ENCODE measurements at places on chromosomes 1 and 21.
A peak's percentile ranks its signal among the peaks of the same experiment; 100 is the strongest.

DNA sequence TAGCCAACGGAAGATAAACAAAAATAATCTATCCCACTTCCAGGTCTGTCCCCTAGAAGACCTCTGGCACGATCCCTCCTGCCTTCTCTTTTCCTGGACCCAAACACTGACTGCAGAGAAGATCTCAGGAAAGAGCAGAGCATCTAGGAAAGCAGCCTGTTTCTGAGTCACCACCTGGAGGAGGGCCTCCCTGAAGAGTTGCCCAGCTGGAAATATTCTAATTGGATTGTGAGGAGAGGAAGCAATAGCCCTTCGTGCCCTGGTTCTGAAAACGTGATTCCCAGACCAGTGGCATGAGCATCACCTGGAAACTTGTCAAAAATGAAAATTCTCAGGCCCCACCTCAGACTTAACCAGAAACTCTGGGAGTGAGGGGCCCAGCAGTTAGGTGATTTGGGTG is 411.1 kb downstream of the SETD4 start:
- no peak for DNase-seq

DNA sequence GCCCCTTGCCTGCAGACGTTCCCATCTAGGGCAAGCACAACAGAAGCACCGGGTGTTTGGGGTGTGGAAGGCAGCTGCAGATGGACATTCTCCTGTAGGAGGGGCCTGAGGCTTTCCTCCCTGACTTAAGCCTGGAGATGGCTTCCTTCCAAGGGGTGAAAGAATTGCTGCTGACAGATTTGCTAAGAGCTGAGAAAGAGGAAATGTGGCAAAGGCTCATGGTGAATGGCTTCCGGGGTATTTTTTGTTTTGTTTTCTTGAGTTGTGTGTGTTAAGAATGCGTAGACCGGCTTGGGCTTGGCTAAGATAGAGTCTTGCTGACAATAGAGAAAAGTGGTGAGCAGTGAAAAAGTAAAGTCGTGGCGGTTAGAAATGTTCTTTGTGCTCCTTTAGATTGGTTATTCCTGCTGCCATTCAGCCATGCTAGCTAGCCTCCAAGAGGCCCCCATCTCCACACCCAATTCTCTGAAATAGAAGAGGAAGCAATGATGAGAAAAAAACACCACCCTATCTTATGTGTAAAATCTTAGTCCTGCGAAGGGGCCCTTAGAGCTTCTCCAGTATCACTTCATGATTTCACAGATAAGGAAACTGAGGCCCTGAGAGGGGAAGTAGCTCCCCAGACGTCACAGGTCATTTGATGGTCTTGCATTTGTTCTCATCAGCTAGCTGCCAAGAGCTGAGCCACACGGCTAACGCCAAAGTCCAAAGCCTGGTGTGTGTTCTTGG is 36.9 kb downstream of the EIF2D start:
- no peak for DNase-seq

GRCh38 chr1:201172999-201173610 is 17.5 kb upstream of the IGFN1 start:
- no peak for DNase-seq

- DNase-seq = no peak
These were observed 998 bp upstream of the TTC34 start for GRCh38 chr1:2802421-2802961.

DNA sequence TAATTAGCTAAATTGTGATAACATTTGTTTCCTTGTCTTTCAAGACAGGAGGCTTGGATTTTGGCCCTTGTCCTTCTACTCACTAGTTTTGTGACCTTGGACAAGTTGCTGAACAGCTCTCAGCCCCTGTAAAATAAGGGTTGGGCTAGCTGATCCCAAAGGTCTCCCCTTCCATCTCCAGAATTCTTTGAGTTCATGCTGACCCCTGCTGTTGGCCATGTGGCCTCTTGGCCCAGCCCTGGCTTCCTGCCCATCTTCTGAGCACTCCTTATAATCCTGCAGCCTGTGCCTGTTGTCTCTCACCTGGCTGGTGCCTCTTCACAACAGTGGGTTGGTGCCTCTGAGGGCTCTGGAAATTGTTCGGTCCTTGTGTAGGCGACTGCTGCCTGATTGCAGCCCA is 10.1 kb downstream of the PTGFRN start:
- no peak for DNase-seq

- DNase-seq = no peak
These were observed 390.5 kb downstream of the PRDM2 start for GRCh38 chr1:14090531-14090930.

GRCh38 chr1:216702170-216702569 is 21.1 kb downstream of the ESRRG start:
- no peak for DNase-seq

DNA sequence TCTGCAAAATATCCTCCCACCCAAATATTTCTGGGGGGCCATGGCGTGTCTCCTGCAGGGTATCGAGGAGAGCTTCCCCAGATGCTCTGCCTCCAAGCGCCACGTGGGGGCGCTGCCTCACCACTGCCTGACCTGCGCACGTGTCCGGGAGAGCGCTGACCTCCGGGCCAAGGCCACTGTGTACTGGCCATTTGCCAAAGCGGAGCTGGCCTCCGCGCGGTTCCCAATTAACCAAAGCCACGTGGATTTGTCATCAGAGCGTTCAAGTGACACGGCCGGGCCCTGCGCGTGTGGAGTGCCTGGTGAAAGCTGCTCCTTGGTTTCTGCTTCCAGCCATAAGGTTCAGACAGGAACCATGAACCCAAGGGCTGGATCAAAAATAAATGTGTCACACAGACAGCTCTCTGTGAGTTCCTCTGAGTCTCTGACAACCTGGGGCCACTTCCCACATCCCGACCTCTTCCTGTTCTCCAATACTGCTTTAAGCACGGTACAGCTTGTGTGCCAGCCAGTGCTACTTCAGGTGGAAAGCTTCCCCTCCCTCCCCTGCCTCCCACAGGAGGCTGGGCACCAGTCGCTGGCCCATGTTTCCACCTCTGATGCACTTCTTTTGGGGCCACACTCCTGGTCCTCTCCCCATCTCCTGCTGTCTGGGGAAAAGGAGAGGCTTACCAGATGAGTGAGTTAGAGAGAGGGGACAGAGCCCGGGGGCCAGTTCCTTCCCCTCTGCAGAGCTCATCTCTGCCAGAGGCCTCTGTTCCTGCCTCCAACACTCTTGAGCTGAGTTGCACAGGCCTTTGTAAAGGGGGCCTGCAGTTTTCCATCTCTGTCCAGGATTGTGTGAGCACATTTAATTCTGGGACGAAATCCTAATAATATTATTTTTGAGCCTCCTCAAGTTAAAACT is 26.1 kb downstream of the ZP4 start:
- peak; percentile 81 for DNase-seq

DNA sequence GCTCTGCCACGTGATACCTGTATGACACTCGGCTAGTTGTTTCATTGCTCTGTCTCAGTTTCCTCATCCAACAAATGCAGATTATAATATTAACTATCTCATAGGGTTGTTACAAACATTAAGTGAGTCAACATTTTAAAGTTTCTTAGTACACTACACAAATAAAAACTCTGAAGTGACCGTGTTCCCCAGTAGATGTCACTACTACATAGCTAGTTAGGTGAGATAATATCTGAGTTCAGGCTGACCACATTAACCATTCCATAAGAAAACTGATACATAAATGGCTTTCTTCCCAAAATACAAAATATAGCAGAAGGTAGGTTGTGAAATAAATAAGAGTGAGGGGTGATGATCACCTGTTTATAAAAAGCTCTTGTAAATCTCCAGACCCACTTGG is 214.1 kb downstream of the NUF2 start:
- no peak for DNase-seq

DNA sequence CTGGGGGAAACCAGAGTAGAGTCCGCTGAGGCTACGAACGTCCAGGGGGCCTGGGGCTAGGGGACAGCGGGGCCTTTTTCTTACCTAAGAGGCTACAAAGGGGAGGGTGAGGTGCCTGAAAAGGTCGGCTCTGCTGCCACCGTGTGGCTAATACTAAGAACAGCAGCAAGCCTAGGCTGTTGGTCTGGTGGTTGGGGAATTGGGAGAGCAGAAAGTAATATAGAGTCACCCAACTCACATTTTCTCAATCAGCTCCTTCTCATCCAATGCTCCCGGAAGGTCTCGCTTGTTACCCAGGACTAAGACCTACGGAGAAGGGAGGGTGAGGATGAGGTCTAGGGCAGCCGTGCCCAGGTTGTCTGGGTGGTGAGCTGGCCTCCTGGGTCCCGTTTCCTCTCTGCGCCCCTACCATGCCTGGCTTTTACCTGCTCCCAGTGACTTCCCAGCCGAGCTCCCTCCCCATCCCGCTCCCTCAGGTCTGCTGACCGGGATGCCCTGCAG is 9.3 kb downstream of the ARL8A start:
- DNase-seq = no peak

- no peak for DNase-seq
These were observed 16.2 kb downstream of the CSRP1 start for GRCh38 chr1:201490708-201491131.

GRCh38 chr1:37479255-37480124 is 5.1 kb downstream of the ZC3H12A start:
- peak; percentile 70 for DNase-seq

GRCh38 chr1:96281491-96281890 is 440.1 kb upstream of the PTBP2 start:
- DNase-seq = no peak

GRCh38 chr1:76769911-76770310 is 97.4 kb upstream of the ST6GALNAC5 start:
- no peak for DNase-seq

DNA sequence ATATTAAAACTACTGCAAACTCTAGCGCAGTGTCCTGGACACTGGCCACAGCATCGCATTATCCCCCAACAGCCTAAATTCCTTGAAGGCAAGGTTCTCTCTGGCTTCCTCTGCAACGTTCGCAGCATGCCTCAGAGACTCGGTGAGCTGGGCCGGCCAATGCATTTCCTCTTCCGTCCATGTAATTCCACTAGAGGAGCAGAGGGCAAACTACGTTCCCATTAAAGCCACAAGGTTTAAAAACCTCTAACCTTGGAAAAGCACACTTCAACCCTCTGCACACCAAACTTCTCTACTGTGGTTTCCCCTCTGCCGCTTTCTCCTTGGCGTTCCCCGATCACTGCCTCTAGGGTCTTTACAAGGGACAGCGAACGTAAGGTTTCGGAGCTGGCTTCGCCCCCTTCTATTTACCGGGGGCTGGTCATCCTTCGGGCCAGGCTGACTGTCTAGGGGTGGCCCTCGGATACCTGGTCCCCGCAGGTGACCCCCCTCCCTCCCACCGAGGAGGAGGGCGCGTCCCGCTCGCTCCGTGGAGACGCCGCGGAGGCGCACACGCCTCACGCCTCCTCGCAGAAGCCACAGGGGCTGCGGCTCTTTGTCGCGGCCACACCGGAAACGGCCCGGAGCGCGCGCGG is 456 bp upstream of the SMYD2 start:
- peak; percentile 71 for DNase-seq

DNA sequence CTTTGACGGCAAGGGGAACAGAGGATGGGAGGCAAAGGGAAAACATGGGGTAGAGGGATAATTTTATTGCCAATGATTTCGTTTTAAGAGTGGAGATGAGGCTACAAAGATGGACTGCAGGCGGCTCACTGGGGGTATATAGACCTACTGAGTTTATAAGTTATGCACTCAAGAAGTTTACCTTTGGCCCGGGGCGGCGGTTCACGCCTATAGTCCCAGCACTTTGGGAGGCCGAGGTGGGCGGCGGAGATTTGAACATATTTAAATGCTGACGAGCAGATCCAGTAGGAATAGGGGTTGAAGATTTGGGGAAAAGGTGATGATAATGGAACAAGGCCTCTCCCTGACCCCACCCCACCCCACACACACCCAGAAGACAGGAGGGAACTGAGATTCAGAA is 8.1 kb upstream of the SLAMF9 start:
- peak; percentile 17 for DNase-seq

GRCh38 chr1:215860833-215861232 is 293.7 kb downstream of the KCTD3 start:
- no peak for DNase-seq

DNA sequence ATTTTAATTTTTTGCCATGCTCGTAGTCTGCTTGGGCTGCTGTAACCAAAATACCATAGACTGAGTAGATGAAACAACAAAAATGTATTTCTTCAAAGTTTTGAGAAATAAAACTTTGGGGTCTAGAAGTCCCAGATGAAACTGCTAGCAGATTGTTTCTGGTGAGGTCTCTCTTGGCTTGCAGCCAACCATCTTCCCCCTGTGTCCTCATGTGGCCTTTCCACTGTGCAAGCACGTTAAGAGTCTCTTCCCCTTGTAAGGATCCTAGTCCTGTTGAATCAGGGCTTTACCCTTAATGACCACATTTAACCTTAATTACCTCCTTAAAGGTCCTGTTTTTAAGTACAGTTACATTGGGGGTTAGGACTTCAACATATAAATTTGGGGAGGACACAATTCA is 86.6 kb downstream of the PTBP2 start:
- DNase-seq = no peak

DNA sequence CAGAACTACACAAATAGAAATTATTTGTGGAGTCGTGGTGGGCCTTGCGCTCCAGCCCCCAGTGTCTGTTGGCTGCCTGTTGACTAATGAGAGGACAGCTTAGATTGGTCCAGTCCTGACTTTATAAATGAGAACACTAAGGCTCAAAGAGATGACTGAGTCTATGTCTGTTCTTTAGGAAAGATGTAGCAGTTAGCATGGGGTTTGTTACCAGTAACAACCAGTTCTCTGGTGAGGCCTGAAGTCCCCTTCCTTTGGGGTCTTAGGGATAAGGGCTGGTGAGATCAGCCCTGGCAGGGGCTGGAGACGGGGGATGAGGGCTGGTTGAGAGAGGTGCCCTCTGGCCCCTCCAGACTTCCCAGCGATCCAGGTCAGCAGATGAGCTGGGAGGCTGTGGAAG is 9.1 kb downstream of the TOR3A start:
- DNase-seq = no peak

DNA sequence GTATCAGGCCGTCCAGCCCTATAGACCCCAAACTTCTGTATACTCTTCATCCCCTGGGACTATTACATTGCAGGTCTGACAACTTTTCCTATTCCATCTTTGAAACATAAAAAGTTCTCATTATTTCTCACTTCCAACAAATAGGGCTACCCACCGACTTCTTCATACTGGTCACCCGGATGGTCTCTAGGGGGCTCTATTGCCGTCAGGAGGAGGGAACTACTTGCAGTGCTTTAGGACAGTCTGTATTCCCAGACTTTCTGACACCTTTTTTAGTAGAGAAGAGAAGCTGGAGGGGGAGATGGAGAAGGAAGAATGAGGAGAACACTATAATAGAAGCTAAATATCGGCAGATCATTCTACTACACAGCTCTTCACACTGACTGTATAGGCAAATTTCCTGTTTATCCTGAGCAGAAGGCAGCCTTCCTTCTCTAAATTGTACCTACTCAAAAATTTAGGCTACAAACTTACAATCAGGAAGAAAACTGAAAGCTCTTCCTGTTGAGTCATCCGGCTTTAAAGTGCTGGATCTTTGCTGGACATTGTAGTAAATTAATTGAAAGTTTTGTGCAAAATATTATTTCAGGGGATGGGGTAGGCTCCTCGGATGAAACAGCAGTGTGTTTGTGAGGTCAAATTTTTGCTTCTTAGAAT is 54.6 kb downstream of the CDC7 start:
- DNase-seq = no peak
